ENCODE measurements at places on chromosomes 4 and X.

DNA sequence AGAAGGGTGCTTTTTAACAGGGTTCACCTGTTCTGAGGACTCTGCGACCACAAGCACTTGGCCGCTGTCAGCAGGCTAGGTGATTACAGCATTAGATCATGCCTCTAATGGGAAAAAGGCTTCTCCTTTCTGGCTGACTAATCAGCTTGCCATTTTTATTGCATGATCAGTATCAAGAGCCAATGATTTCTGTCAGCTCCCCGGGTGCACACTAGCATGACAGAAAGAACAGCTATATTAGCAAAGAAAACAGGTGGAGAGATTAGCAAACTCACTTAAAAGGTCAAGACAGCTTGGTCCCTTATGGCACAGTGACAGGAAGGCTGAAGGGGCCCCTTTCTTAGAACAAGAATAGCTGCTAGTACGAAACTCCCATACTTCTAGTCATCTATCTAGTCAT, 170.0 kb downstream of the SMIM20 start:
- DNase-seq, result no peak

DNA sequence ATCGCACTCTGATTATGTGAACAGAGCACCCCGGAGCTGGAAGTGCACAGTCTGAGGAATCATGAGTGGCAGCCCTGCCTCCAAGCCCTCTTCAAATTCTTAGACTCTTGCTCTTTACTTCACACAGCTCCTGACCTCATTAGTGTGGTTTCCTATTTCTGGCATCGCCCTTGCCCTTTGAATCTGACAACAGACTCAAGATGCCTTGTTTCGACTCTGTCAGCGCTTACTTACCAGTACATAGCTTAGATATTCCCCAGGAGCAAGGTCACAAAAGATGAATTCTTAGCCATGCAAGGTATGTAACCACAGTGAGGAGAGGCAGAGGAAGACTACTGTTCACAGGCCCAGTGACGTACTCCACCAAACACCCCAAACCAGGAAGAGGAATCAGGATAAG, 167.2 kb downstream of the KDR start:
- no peak for DNase-seq

- DNase-seq, result no peak
These were observed 346.4 kb downstream of the PTTG2 start for GRCh38 chr4:38306482-38307071.

GRCh38 chr4:20645236-20645635, 55.0 kb upstream of the PACRGL start:
- no peak for DNase-seq

GRCh38 chrX:131617182-131617581, 73.3 kb downstream of the OR13H1 start:
- no peak for DNase-seq

DNA sequence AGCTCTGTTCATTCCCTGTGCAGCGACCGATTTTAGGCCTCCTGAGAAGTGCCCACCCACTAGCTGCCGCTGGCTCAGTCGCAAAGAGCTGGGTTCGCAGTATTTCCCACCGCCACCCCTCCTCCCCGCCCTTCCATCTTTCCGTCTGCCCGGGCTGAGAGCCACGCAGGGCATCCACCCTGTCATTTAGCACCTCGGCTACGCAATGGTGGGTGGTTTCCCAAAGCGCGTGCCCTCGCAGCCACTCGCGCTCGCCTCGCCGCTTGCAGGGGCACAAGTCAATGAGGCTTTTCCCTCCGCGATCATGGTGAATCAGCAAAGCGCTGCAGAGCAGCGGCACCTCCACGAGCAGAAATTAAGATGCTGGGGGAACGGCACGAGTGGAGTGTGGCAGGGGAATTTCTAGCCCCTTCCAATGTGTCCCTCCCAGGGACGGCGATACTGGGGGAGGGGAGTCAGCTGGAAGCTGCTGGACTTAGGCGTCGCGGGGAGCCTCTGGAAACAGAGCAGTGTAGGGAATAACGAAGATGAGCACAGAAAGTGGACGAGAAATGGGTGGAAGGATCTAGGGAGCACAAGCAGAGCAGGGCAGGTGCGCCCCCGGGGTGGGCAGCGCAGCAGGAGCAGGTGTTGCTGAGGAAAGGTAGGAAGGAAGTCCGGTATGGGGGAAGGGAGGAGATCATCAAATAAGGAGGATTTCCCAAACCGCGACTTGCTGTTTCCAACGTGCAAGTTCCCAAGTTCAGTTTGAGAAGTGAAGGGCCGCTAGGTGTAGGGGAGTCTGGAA, 2.4 kb upstream of the PTCHD1 start:
- no peak for DNase-seq

GRCh38 chr4:7044137-7044930, 1.2 kb downstream of the TADA2B start:
- DNase-seq, result no peak

DNA sequence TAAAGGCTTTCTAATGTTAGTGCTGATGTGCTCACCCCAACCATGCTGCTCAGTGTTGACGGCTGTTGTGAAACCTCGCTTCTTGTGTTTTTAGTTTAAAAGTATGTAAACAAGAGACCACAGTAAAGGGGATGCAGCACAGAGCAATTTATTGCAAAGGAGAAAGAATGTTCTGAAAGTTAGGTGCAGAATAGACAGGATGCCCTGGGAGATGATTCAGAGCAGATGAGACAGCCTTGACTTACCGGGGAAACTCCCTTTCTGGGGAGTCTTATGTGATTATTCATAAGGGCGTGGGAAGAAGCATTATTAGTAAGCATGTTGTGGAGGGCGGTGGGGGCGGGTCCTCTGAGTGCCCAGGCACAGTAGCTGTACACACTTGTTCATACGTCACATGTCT, 47.7 kb downstream of the EVC start:
- DNase-seq, result no peak

DNA sequence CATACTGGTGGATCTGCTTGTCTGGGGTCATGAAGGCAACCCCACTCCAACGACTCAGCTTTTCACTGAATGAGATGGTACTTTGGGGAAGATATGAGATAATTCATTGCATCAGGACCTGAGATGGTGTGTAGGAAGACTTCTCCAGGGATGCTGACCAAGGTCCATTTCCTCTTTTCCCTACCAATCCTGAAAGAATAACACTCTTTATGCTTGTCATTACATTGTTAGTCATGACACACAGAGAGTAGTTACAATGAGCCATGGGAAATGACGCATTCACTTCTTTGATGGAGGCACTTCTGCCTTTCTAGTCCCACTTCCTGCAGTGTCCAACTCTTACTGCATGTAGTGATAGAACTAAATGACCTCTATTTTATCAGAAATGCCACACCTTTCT, 58.6 kb downstream of the AREG start:
- no peak for DNase-seq

DNA sequence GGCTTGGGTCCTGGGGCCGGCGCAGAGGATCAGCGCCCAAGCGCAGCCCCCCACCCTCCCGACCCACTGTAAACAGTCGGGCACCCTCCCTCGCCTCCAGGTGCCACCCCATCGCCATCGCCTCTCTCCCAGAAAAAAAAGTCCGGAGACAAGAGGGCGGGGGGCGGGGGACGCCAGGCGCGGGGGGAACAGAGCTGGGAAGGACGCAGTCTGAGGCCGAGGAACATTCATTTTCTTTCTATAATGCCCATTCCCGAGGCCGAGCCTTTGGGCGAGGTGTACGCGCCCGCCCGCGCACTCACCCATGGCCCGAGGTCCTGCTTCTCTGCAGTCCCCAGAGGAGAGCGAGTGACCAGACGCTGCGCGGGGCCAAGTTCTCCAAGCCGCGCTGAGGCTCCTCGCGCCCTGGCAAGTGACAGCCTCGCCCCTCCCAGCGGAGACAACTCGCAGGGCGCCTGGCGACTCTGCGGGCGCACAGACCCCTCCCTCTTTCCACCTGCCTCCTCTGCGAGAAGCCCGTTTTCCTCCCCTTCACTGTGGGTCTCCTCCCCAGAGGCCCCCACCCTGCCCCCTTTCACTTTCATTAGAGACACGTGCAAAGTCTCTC, 63.5 kb upstream of the WDR17 start:
- DNase-seq, result peak; percentile 47

DNA sequence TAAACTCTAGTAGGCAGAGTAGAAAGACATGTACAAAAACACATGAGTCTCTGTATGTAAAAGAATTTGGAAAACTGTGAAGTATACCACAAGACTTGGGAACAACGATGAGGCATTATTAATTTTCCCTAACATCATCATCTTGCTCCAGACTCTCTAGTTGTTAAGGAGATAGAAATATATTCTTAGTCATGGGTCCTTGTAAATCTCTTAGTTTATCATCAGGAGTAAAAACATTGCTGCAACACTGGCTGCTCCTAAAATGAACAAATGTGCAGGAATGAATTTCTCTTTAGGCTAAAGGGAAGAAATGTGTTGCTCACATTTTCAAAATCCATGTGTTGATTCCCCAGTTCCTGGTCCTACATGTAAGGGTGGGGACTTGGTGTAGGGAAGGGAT, 384.6 kb downstream of the STIM2 start:
- DNase-seq, result no peak

GRCh38 chr4:122784261-122784660, 42.4 kb upstream of the FGF2 start:
- no peak for DNase-seq

GRCh38 chrX:77347572-77347971, 99.6 kb upstream of the FGF16 start:
- no peak for DNase-seq

DNA sequence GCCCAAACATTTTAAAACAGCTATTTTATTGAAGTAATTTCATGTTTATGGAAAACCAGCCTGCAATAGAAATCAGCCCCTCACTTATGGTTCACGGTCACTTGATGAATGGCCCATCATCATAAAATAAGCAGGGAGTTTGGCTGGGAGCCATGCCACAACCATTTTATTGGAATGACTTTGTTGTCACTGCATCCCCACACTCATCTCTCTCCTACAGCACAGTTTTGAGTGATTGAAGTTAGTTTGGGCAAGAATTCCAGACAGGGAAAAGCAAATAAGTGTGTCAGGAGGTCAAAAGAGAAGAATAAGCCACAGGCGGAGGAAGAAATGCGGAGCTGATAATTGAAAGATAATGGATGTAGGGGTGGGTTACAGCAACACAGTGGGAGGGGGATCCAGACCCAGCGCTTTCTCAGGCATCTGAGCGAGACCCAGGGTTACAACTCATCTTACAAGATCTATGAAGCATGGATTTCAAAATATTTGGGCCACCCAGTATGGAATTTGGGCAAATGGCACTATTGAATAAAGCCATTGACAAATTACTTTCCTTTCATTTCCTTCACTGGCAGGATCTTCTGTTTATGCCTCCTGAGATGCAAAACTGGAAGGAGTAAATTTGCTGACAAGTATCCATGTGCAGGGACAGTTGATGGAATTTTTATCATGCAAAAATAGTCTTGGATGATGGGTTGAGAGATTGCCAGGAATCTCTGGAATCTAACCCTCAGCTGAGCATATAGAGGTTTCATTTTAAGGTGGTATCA, 100.8 kb downstream of the SHROOM3 start:
- no peak for DNase-seq

GRCh38 chr4:110058677-110059076, 139.7 kb downstream of the ELOVL6 start:
- DNase-seq, result no peak

DNA sequence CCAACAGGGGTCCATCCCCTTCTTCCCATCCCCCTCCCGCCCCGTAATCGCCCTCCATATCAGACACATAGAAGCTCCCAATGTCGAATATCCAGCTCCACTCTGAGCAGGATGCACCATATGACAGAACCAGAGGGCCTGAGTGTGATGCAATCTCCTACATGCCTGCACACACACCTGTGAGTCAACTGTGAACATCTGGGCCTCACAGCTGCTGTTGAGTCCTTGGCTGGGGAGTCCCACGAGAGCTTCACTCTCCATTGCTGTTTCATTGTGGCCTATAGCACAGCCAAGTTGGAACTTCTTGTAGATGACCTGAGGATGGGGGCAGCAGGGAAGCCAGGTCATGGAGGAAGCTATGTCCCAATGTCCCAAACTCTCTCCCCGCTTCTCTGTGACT, 8.2 kb downstream of the SLC38A5 start:
- DNase-seq, result no peak

DNA sequence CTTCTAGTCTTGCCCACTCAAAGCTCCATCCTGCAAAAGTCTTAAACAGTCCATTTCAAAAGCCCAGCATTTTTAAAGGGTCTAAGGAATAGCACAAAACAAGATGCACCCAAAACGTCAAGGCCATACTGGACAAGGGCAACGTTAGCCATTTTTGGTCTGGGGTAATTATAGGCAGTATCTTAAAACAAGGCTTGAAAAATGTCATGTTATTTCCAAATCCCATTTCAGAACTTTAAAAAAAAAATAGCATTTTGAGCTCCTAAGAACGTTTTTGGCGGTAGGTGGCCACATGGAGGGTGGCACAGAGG, 584 bp upstream of the TMEM165 start:
- DNase-seq, result no peak

- DNase-seq, result no peak
These were observed 20.1 kb upstream of the NEUROG2 start for GRCh38 chr4:112536123-112536522.

- DNase-seq, result no peak
These were observed 41.3 kb downstream of the TRAPPC11 start for GRCh38 chr4:183700407-183700806.

GRCh38 chr4:5385741-5386311, 322.5 kb downstream of the EVC2 start:
- no peak for DNase-seq

DNA sequence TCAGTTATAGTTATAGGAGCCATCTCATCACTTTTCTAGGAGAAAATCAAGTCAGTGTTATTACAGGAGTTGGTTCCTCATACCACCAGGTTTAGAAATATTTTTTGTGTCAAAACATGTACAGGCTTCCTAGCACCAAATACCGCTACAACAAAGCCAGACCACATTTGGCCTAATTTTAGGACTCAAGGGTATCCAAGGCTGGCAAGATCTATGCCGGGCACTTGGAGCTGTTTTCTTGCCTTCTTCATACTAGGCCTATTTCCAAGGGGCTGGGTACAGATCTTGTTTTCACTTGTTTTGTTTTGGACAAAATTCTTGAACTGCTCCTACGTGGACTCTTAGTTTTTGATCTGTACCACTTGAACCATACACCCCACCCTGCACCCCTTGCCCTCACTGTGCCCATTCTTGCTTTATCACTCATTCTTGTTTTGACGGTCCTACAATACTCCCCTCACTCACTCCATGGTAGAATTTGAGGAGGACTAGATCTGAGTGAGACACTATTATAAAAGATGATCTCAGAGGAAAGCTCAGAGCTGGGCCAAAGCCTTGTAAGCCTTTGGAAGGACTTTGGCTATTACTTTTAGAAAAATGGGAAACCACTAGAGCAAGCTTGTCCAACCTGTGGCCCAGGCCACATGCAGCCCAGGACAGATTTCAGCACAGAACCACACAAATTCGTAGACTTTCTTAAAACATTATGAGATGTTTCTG, 17.7 kb upstream of the TMEM144 start:
- no peak for DNase-seq

- no peak for DNase-seq
These were observed 310.6 kb downstream of the PABPC4L start for GRCh38 chr4:133891011-133891410.

DNA sequence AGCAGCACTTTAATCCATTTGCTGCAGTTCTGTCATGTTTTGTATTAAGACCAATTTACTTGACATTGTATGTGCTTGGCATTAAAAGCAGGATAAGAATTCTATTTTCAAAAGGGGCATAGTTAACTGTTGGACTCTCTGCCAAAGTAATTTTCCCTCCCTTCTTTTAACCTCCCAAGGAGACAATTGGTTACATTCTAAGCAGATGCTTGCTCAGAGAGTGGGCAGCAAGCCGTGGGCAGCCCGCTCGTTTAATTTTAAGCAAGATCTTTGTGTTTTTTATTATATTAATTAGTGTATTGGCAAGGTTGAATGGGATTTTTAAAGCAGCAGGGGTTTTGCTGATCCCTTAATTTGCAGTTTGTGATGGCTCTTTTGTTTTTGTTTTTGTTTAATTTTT, 37.1 kb upstream of the KLHL8 start:
- no peak for DNase-seq

Data from endothelial cell (in vitro differentiated cells).